ENCODE measurements at places on chromosomes 6 and 20.

GRCh38 chr20:271069-271468 lies 13.5 kb downstream of the DEFB132 start:
- no peak for DNase-seq

DNA sequence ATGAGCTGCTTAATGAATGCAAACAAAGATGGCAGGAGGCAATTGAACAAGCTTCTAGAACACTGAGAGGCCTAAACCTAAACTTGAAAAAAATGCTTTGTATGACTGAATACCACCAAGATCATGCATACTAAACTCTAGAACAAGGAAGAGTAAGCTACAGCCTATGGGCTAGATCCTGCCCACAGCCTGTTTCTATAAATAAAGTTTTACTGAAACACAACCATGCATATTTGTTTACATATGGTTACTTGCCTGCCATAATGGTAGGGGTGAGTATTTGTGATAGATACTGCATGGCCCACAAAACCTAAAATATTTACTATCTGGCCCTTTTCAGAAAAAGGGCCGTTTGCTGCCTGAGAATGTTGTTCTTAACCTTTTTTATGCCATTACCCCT lies 37.0 kb downstream of the ZFP64 start:
- DNase-seq: no peak

GRCh38 chr6:53290537-53291510 lies 57.9 kb downstream of the ELOVL5 start:
- DNase-seq: no peak

DNA sequence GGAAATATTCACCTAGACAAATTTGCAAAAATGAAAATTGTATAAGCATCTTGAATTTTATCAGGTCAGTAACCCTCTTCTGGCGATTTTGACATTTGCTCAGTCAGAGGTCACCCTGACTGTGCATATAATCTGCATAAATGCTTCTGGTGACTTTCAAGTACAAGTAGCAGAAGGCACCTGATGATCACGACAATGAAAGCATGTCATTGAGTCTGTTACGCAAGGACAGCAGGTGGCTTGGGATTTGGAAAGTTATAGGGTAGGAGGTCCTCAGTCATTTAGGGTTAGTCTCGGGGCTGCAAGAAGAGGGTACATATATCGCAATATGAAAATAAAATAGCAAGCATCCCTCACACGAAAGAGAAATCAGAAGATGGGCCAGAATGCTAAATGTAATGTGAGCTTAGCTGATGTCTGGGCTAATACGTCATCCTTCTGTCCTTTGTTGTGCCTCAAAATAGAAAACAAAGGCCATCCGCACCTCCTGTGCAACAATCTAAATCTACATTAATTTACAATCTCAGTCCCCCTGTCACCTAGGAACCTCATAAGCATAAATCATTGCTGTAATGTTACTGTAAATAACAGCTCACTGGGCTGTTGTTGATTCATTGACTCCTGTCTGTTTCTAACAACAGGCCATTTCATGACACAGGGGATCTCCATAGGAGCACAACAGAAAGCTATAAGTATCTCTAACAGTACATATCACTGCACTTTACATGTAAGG lies 155.2 kb upstream of the RSPO3 start:
- DNase-seq: no peak

- no peak for DNase-seq
Observed at GRCh38 chr20:53894707-53895384, 175.5 kb downstream of the BCAS1 start.

GRCh38 chr6:83385473-83385872 lies 45.4 kb downstream of the ME1 start:
- no peak for DNase-seq

DNA sequence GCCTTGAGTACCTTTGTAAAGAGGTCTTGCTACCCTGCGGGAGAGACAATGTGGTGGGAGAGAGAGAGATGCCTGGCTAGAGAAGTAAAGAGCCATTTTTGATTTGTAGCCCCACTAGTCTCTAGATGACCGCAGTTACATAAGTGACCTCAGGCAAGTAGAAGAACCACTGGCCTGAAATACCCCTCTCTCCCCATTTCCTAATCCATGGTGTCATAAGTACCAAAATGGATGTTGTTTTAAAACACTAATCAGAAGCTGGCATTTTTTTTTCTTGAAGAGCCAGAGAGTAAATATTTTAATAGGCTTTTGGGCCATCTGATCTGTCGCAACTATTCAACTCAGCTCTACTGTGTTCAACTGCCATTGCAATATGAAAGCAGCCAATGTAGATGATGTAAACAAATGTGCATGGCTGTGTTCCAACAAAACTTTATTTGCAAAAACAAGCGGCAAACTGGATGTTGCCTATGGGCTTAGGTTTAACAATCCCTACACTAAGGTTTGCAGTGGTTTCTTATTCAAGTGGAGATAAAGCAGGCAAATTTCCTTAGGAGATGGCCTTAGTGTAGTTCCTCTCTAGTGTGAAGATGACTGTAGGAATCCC lies 36.5 kb downstream of the RARS2 start:
- DNase-seq: no peak

DNA sequence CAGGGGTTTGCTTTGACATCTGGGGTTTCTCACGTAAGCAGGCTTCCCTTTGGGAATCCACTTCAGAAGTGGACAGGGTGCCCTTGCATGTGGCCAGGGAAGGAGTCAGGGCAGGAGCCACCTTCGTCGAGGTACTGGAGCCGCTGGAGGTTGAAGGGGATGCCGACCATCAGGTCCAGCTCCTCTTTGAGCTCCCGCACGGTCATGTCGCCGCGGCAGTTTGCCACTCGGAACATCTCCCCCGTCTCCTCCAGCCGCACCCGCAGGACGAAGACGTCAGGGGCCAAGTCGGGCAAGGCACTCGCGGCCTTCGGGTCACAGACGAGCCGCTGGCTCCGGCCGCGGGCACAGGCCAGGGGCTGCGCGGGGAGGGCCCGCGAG lies 360 bp downstream of the ANKRD60 start:
- no peak for DNase-seq

GRCh38 chr6:136774228-136775041 lies 17.8 kb downstream of the MAP3K5 start:
- DNase-seq: no peak

DNA sequence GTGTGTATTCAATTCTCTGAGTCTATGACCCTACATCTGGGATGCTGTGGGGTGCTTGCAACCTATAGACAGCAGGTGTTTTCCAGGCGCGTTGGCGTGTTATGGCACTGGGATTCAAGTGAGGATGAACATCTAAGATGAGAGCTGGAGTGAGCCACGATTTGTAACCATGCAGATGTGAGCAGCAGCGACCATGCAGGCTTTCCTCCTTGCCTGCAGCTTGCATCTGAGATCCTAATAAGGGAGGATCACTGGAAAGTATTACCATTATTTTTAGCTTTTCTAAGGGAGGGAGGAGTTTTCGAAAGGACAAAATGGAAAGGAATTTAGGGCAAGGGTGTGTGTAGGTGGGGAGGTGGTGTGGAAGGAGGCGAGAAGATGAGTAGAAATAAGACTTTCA lies 216.7 kb downstream of the ATXN1 start:
- DNase-seq: no peak

GRCh38 chr6:54892831-54893230 lies 46.3 kb downstream of the FAM83B start:
- no peak for DNase-seq

DNA sequence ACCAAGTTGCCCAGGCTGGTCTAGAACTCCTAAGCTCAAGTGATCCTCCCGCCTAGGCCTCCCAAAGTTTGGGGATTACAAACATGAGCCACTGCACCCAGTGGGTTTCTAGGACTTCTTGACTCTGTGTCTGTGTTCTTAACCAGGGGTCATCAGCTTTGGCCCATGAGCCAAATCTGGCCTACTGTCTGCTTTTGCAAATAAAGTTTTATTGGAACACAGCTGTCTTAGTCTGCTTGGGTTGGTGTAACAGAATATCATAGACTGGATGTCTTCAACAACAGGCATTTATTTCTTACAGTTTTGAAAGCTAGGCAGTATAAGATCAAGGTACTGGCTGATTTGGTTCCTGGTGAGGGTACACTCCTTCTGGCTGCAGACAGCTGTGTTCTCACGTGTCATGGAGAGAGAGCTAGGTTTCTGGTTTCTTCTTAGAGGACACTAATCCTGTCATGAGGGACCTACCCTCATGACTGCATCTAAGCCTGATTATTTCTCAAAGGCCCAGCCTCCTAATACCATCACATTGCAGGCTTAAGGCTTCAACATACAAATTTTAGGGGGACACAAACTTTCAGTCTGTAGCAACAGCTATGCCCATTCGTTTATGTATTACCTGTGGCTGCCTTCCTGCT lies 23.3 kb downstream of the ARFGEF2 start:
- no peak for DNase-seq

DNA sequence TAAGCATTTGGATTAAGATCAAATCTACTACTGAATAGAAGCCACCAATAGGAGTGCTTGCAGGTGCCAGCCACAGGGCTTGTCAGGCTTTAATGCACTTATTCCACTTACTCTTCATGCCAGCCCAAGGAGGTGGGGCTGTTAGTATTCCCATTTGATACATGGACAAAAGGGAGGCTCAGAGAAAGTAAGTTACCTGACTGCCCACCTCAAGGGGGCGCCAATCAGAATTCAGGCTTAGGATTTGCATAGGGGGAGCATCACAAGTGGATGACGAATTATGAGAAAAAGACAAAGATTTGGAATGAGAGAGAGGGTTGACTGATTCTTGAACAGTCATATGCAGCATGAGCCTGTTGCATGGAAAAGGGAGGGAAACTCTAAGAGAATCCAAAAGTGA lies 188.4 kb upstream of the TSHZ2 start:
- no peak for DNase-seq

DNA sequence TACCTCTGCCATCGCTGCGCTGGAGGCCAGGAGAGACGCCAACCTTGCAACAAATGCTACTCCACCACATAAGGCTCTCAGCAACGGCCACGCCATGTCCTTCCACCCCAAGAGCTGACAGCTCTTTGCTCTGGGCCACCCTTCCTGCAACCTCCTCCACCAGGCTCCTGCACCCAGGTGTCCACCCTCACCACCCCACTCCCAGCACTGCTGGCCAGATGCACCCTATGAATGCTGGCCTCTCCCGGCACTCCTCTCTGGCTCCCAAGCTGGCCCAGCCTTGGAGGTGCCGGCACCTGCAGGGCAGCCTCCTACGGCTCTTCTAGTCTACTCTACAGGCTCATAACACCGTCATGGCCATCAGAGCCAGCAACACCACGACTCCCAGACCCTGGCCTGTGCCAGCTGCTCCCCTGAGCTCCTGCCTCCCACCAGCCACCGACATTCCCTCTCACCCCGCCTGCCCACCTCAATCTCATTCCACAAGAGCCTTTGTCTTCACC lies 11.2 kb downstream of the TAF4 start:
- no peak for DNase-seq

DNA sequence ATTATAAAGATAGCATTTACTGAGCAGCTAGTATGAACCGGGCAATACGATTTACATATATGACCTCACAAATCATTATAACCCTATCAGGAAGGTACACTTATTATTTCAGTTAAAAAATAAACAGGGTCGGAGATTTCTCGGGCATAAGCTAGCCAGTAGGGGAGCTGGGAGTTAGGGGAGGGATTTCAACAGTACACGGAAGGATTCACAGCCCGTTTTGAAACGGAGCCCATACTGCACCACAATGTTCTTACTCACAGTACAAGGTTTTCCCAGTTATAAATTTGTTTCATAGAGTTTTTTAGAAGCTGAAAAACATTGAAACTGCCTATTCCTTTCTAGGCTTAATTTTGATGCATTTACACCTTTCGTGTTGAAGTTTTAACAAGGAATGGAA lies 607.1 kb downstream of the HDGFL1 start:
- DNase-seq: no peak

All from stimulated activated CD8-positive, alpha-beta memory T cell treated with anti-CD3 and anti-CD28 coated beads, Interleukin-7, amount 100 ng/mL, for 1 hour (primary cell).